ENCODE measurements at places on chromosomes 11 and 22.
A peak's percentile ranks its signal among the peaks of the same experiment; 100 is the strongest.

- peak; percentile 37 for DNase-seq
Observed at GRCh38 chr22:27804470-27805297, 3.1 kb upstream of the MN1 start.

DNA sequence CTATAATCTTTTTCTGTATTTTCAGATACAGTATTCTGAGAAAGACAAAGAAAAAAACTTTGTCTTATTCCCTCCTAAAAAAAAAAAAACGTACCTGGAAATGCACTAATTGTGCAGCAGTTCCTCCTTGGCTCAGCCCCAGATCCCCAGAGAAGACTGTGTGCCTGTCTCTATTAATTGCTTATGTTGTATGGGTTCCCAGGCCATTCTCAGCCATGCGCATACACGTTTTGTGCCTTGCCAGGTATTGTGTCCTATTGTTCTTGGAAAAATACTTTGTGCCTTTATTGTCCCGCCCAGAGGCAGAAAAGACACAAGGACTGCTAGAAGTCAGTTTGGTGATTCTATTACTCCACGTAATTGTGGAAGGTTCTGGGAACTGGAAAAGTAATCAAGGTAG, 91.2 kb downstream of the PIWIL4 start:
- no peak for DNase-seq

DNA sequence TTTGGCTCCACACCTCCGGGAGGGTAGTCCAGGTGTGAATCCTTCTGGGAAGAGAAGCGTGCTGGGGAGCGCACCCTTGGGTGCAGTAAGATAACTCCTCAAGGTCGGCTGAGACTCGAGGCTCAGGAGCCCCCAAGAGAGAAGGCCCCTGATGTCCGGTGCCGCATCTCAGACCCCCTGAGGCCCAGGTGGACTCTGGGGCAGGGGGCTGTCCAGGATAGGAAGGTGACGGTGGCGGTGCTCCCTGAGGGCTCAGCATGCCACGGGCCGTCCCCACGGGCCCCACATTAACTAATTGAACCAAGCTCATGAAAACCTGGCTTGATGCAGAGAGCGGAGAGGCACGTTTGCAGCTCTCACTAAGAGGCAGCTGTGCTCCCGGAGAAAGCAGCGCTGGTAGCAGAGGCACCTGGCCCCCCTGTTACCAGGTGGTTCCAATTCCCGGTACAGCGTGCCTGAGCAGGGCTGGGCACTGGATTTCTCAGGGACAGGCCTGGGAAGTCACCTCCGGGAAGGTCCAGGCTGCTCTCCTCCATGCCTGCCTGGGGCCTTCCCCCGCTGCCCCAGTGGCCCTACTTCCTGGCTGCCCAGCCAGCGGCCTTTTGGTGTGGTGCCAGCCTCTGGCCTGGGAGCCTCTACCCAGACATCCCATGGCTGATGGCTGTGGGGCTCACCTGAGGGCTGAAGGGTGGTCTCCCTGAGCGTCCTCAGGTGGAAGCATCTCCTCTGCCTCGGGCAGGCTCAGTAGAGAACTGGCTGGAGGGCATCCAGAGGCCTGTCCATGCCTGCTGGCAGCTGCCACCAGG, 1.1 kb downstream of the KCNQ1 start:
- no peak for DNase-seq

DNA sequence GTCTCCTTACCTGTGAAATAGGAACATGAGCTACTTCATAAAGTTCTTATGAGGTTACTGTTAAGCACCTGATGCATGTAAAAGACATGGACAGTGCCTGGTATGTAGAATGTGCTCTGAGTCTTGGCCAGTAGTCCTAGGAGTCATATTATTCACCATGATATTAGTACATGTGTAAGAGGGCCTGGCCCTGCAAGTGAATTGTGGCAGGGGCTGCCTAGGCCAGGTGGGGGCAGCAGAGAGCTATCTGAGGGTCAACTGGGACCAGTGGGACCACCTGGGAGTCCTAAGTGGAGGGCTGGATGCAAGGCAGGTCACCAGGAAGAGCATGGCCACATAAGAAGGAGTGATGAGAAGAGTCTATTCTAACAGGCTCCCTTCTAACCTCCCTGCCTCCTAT, 529.5 kb downstream of the SOX6 start:
- DNase-seq, result peak; percentile 7

- peak; percentile 63 for DNase-seq
Observed at GRCh38 chr22:27252282-27253049, 549.1 kb downstream of the MN1 start.

DNA sequence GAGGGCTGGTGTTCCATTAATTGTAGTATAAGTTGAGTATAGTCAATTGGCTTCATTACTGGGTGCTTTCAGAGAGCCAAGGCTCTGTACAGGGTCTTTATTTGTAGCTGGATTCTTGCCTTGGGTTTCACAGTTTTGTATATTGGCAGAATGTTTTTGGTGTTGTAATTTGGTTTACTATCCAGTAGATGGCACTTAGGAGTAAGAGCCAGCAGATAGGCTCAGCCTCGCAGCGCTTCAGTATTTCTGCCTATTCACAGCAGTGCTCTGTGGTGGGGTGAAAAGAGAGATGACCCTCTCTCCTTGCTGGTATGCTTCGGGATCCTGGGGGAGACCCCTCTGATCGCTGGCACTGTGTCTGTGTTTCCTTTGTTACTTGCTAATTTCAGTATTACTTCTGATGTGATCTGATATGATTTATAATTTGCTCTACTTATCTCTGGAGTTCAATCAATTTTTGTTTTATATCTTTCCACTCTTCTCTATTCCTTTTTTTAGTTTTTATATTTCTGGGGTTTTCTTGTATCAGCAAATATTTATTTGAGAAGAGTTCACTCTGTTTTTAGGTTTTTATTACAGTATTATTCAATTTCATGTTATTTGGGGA, 52.2 kb downstream of the ANO5 start:
- peak; percentile 19 for DNase-seq

- DNase-seq, result no peak
Observed at GRCh38 chr11:19996571-19996970, 163.7 kb downstream of the DBX1 start.

DNA sequence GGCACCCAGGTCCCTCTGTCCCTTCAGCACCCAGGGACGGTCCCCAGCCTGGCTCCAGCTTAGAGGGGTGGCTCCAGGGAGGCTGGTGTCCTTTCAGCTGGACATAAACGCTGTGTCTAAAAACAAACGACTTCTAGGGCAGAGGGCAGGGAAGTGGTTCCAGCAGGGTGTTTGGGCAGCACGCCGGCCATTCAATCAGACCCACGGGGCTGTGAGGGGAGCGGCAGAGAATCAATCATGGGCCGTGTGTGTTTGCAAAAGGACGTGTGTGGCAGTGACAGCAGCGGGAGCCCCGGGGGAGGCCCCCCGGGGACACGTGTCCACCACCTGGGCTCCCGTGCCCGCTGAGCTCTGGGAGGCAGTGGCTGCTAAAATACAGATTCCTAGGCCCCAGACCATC, 127.7 kb downstream of the MN1 start:
- DNase-seq, result no peak

DNA sequence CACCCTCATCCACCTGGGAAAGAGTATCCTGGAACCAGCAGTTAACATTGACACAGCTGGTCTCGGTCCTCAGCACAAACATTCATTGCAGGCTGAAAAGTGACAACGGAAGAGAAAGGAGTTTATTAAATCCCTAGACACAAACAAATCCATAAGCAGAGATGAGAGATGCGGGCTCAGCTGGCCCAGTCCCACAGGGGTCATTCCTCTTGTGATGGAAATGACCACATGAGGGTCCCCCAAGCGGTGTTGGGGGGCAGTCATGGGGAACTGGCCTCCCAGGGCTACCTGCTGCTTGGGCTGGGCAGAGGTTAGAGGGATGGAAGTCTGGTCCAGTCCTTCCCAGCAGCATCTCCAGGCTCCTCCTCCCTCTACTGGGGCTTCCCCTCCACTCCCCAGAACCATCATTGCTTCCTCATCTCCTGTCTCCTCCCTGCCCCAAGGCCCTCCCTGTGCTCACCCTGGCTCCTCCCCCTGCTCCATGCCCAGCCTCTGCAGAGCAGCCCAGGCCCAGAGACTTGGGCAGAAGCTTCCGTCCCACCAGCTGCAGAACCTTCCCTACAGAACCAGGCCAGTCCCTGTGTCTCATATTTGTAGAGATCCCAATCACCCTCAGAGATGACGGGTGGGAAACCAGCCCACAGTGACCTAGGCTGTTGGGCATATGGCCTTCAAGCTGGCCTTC, 5.4 kb upstream of the IGLL5 start:
- DNase-seq, result no peak

DNA sequence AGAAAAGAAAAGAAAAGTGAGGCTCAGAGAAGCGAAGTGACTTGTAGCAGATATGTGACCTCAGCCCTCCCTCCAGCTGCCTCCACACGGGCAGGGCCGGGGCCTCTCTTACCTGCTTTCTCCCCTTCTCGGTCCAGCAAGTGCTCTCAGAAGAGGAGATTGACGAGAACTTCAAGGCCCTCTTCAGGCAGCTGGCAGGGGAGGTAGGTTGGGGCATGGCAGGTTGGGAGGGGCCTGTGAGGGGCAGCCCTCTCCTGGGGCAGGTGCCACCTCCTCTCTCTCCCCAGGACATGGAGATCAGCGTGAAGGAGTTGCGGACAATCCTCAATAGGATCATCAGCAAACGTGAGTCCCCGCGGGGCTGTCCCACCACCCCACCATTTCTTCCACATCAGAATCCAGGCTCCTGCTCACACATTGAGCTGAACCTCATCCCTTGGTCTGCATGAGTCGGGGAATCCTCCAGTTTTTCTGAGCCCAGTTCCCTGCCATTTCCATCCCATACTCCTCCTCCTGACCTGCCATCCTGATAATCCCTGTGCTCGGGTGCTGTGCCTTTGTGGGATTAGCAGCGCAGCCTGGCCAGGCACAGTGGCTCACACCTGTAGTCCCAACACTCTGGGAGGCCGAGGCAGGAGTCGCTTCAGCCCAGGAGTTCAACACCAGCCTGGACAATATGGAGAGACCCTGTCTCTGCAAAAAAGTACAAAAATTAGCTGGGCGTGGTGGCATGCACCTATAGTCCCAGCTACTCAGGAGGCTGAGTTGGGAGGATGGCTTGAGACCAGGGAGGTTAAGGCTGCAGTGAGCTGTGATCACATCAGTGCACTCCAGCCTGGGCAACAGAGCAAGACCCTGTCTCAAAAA, 26.4 kb downstream of the CAPN1 start:
- no peak for DNase-seq

DNA sequence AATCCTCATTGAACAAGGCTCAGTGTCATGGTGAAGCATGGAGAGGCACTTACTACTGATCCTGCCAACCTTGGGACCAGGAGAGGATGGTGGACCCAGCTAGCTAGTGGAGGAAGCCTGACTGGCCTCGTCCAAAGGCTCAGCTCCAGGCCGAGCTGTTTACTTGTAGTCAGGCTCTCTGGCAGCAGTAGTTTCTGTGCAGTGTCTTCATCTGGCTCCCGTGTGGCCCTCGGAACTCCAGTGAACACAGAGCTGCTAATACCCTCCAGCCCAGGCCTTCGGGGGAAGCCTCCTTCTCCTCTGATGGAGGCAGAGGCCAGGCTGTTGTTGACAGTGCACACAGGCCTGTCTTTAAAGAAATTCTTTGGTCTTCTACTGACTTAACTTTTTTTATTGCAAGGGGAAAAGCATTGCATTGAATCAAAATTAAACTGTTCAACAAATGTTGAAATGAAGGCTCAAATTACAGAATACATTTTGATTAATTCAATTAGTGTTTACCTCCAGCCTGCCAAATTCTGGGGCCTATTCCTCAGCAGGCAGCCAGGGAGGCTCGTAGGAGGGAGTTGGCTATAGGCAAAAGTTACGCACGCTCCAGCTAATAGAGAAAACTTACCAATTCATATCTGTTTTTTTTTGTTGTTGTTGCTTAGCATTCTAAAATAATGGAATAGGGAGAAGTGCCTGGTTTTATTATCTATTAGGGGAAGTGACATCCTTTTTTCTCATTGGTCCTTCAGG, 18.8 kb downstream of the PPFIBP2 start:
- DNase-seq, result no peak

GRCh38 chr11:6746086-6746618, 25.6 kb downstream of the OR2AG2 start:
- no peak for DNase-seq

DNA sequence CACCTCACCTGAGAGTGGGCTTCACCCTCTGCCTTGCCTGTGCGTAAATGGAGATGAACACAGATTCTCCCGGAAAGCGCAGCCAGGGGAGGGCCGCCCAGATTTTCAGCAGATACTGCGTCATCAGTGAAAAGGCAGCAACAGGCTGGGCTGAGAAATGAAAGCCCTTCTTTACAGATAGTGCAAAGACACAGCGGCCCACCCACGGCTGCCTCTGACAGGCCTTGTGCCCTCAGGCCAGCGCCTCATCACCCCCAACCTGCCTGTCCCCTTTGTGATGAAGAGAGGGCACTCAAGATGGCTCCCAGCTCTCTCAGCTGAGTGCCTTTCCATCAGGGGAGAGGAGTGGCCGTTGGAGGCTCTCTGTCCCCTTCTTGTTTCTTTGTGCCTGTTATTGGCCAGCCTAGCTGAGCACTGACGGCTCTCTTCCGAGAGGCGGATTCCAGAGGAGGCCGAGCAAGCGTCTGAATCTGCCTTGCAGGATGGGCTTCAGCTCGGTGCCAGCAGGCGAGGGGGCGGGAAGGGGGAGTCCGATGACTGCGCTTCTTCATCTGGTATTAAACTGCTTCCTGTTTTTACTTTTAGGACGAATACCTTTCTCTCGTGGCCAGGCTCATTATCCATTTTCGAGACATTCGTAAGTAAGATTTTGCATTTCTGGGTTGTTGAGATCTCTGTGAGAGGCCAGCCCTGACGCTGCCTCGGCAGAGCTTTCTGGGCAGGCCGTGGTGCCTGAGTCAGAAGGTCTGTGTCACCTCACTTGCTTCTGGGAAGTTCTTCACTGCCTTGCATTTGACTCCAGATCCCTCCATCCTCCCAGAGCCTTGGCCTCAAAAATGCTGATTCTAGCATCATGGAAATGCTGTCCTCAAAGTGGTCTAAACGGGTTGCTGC, 43.7 kb downstream of the MED15 start:
- DNase-seq, result no peak

- no peak for DNase-seq
Observed at GRCh38 chr22:24153353-24153752, 27.9 kb upstream of the SUSD2 start.

- peak; percentile 5 for DNase-seq
Observed at GRCh38 chr11:30917859-30918478, 331.8 kb upstream of the MPPED2 start.

DNA sequence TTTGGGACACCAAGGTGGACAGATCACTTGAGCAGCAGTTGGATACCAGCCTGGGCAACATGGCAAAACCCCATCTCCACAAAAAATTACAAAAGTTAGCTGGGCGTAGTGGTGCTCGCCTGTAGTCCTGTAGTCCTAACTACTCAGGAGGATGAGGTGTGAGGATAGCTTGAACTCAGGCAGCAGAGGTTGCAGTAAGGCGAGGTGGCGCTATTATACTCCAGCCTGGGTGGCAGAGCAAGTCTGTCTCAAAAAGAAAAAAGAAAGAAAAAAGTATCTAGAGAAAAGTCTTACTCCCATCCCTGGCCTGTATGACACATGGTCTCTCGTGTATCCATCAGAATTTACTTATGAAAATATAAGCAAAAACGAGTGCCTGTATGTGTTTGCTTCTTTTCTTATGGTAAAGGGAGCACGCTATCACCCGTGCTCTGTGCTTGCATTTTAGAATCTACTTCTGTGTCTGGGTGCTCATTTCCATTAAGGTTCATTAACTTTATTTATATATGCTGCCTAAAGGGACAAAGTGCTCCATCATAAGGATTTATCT, 15.4 kb upstream of the CPT1A start:
- DNase-seq, result no peak
